ENCODE measurements at places on chromosomes 5 and 9.

GRCh38 chr5:20683241-20683940 lies 695.4 kb upstream of the CDH18 start:
- DNase-seq: no peak

DNA sequence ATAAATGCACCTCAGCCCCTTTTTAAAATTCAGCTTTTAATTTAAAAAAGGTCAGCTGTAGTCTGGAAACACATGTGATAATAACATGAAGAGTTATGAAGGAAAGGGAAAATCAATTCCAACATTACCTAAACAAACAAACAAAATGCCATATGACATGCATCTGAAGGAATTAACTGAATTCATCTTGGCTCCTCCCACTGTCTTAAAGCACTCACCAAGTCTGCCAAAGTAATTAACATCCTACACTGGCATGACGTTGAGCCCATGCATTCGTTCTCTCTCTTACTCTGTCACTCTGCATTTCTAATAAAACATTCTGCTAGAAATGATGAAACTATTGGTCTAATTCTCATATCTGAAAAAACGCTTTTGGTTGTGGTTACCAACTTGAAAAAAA lies 37.7 kb downstream of the TSSK1B start:
- DNase-seq: no peak

GRCh38 chr9:120435091-120435490 lies 144.9 kb downstream of the CDK5RAP2 start:
- DNase-seq: no peak

DNA sequence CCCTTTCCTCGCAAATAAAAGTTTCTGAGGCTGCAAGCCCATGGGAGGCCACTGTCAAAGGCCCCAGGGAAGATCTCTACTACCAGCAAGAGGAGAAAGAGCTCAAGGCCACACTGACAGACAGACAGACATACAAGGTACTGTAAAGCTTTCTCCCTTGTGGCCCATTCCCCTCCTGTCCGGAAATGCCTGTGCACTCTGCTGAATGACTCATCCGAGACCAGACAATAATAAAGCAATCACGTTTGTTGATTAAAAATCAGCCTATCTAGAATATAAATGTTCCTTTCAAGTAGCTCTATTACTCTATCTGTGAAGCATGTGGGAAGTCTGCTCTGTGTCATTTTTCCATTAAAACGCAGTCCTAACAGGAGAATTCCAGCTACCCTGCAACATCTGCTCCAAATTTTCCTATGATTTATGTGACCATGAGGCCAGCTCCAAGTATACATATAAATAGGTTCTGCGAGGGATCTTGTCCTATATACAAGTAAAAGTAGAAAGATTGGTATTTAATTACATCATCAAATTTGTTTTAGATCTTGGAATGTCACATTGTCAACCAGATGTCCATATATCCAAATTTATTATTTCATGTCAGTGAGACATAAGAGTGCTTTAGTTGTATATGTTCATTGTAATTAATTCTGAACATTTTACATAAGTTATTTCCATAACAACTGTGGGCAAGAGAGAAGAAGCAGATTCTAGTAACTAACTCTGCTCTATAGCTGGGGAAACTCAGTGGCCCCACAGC lies 34.7 kb upstream of the TGFBI start:
- DNase-seq: no peak

DNA sequence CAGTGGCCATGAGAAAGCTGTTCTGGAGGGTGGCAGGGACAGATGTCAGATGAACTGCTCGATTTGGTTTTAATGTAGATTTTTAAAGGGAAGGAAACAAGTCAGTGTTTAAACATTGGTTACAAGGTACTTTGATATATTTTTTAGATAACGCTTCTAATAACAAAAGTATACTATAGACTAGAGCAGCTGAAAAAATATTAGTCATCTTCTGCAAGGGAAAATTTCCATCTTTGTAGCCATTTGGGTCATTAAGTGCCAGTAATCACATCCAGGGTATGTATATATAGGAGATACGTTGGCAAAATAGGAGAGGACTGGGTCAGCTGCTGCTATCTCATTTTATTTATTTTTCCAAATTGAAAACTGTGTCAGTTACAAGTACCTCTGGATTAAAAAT lies 69.0 kb downstream of the SV2C start:
- no peak for DNase-seq

GRCh38 chr5:93993161-93993560 lies 251.8 kb upstream of the POU5F2 start:
- no peak for DNase-seq

- DNase-seq: no peak
Observed at GRCh38 chr5:32144378-32145207, 29.5 kb downstream of the GOLPH3 start.

DNA sequence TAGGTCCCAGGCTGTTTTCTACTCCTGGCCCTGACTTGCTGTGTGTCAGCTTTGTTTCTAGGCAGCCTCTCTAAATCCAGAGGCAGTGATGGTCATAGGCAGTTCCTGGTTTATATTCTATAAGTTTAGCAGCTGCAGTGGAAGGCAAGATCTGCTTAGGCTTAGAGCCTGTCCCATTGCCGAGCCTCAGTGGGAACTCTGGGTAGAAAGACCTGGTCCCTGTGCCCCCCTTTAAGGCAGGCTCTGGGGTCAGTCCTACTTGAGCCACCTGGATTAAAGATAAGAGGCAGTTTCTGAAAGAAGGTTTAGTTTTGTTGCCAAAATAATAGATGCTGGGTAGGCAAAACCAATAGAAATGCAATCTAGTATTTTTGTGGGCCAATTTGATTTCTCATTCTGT lies 13.6 kb downstream of the MCCC2 start:
- no peak for DNase-seq

- no peak for DNase-seq
Observed at GRCh38 chr5:121640298-121640697, 211.4 kb upstream of the FTMT start.

DNA sequence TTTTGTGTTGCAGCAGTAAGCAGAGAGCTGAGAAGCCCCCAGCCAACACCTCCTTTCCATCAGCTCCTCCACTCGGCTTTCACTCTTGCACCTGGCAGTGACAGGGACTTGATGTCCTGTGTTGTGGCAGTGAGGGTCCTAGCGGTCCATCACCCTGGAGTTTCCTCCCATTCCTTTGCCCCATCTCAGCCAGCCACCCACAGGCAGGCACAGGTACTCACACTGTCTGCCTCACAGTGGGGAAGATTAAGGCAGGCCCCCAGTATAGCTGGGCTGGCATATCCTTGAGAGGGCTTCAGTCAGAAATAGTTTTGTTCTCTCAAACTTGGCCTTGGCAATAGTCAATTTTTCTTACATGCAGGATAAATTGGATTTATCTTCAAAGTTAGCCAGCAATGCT lies 362.7 kb downstream of the GADD45G start:
- DNase-seq: no peak

DNA sequence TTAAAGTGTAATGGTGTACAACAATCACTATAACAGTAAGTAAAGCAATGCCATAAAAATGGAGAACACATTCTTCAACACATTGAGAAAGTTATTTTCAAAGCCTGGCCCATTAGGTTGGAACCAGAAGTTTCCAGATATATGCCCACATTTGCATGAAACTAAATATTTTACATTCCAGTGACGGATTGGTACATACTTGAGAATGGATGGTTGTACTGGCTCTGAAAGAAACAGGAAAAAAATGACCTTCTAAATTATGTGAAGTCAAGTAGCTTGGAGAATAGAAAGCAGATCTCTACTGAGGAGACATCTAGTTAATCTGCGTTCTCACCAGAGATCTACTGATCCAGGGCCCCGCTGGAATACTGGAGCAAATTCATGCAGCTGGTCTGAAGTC lies 1037.0 kb downstream of the NR2F1-AS1 start:
- no peak for DNase-seq

DNA sequence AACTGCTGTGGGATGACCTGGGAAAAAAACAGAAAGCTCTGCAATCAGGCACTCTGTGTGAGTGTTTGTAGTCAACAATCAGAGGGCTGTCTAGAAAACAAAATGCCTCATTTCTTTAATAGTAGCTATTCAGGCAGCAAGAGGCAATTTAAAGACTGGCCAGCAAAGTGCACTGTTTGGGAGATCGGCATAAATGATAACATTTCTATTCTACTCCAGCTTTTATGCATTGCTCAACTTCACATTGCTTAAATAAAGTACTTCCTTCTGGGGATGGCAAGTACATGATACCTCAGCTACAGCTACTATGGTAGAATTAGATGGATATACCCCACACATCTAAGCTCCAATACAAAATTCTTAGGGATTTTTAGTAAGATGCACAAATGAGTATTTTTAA lies 193.1 kb downstream of the DCP2 start:
- no peak for DNase-seq
